HFFc6 (cell line): ENCODE measurements at places on chromosomes 2 and 18.

GRCh38 chr2:70641263-70641784, 87.7 kb upstream of the TGFA start:
- peaks cover 25% of the 10 kb centered on the region for H3K27me3 ChIP-seq
- no peak overlapping the region for H3K4me3 ChIP-seq
- H3K4me1 ChIP-seq: peaks cover 8% of the 10 kb centered on the region; the same call in 1 of the 2 replicates

GRCh38 chr2:173667415-173667814, 297.8 kb downstream of the SP3 start:
- no peak overlapping the region for H3K4me3 ChIP-seq
- H3K27ac ChIP-seq: no peak overlapping the region
- H3K27me3 ChIP-seq: peaks cover 27% of the 10 kb centered on the region
- no peak for DNase-seq

DNA sequence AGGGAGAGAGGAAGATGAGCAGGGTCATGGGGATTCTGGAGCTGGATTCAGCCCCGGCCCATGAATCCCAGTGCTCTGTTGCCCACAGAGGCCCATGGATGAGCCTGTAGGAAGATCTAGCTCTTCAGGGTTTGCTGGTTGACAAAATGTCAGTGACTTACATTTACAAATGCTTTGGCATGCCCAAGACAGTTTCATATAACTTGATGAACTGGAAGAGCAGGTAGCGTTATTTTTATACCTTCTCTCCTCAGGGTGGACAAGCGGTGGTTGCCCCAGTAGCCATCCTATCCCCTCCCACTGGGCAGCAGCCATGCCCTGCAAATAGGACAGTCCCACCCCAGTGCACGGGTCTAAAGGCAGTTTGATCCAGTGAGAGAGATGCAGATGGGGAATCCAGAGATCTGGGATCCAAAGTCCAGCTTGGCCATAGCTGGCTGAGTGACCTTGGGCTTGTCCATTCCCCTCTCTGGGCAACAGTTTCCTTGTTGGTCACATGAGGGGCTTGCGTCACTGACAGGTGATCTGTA, 21.5 kb upstream of the KCNK3 start:
- no peak overlapping the region for H3K27ac ChIP-seq
- H3K27me3 ChIP-seq: peaks cover 33% of the 10 kb centered on the region
- peaks cover 21% of the 10 kb centered on the region for H3K4me1 ChIP-seq
- no peaks in the 10 kb centered on the region for H3K36me3 ChIP-seq
- H3K4me3 ChIP-seq: no peak overlapping the region

DNA sequence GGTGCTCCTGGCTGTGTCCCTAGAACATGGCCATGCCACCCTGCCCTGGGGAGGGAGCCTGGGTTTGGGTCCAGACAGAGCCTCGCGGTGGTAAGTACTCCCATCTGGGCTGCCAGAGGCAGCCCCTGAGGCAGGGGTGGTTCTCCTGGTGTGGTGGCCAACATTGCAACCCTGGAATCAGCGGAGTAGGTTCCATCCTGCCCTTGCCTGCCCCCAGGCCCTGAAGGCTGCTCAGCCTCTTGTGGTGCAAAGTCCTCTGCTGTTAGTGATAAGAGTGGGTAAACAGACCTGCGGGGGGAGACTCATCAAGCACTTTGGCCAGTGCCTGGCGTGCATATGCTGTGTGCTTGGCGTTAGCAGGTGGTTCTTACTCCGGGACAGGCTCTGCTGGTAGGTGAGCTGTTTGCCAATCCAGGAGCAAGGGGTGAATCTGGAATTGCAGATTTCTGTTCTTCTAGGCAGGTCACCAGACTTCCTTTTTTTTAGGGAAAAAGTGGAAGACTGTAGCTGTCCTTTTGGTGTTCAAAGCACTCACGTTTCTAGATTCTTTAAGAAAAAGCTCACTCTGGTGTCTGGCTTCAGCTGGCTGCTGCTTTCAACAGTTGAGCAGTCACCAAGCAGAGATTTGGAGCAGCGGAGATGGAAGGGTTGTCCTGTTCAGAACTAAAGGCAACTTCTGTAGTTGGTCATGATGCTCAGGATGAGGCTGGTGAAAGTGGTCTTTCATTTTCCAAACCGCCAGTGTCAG, 3.2 kb downstream of the CNNM3 start:
- peaks cover 33% of the 10 kb centered on the region for H3K4me1 ChIP-seq
- H3K27me3 ChIP-seq: no peaks in the 10 kb centered on the region; the same call in 1 of the 2 replicates
- no peak for DNase-seq
- H3K4me3 ChIP-seq: no peak overlapping the region

DNA sequence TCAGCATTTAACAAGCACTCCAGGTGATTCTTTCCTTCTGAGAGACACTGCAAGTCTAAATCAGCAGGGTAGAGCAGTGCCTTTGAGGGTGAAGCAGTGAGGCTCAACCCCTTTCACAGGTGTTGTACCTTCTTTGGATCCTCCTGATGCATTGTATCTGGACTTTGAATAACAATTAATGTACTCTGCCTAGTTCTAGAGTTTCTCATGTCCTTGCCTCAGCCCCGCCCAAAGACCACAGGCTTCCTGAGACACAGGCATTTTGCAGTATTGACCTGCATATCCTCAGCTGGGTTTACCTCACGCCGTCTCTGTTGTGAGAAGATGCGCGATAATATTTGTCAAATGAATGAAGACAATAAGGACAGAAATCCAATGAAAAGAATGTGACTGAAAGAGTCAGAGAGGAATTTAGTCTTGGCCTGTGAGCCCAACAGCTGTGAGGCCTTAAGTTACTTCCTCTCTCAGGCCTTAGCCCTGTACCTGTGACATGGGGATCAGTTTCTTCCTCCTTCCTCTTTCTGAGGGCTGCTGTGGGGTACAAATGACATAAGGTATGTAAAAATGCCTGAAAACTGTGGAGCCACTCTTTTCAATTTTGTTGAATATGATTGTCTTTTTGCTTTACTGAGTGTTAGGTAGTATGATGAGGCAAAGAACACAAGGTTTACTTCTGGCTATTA, 43.7 kb downstream of the WIPF1 start:
- H3K27me3 ChIP-seq: peaks cover 2% of the 10 kb centered on the region; the same call in 1 of the 2 replicates
- 0 out of 2 replicates have a peak, but pooled peaks cover 4% of the 10 kb centered on the region for H3K36me3 ChIP-seq
- no peak overlapping the region for H3K27ac ChIP-seq
- H3K4me3 ChIP-seq: no peak overlapping the region
- no peaks in the 10 kb centered on the region for H3K4me1 ChIP-seq
